ENCODE measurements at places on chromosomes 5 and 9. TPM values are rescaled to one million over a fixed set of nuclear protein-coding genes. Genes with fewer than 3 reads are reported as not detected.

The PPP3R2 gene
- total RNA-seq: 0.06 TPM

The ECM2 gene
- 10.4 TPM for total RNA-seq

- peak overlapping the region; percentile 98 for H3K4me3 ChIP-seq
- H3K27ac ChIP-seq: peak overlapping the region; percentile 90
- H3K27me3 ChIP-seq: no peaks in the 10 kb centered on the region
Observed at GRCh38 chr5:218457-219291, 554 bp downstream of the SDHA start.

- no peak overlapping the region for H3K4me3 ChIP-seq
- peaks cover 14% of the 10 kb centered on the region for H3K4me1 ChIP-seq
- no peak for DNase-seq
- H3K27ac ChIP-seq: no peak overlapping the region
- H3K36me3 ChIP-seq: no peaks in the 10 kb centered on the region
- H3K27me3 ChIP-seq: no peaks in the 10 kb centered on the region
Observed at GRCh38 chr5:133704411-133704810, 92.1 kb upstream of the FSTL4 start.

- no peaks in the 10 kb centered on the region for H3K36me3 ChIP-seq
- no peak overlapping the region for H3K27ac ChIP-seq
- H3K4me1 ChIP-seq: no peaks in the 10 kb centered on the region
- no peaks in the 10 kb centered on the region for H3K27me3 ChIP-seq
Observed at GRCh38 chr5:126219616-126220015, 203.6 kb upstream of the GRAMD2B start.

DNA sequence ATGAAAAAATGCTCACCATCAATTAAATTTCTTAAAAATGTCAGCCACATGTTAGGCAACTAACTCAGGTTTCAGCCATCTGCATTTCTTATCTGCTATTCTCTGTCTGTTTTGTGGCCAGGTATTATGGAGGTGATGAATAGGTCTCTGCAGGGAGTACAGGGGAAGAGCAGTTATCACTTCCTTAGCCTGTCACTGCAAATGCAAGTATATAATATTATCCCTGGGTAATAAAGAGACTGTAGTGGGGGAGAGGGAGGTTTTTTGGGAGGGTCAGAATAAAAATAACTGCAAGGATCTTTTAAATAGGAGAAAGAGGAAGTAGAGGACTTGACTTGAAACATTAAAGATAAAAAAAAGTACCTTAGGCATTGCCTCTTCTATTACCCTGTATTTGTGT is 49.6 kb upstream of the PTGER4 start:
- H3K4me1 ChIP-seq: no peaks in the 10 kb centered on the region
- H3K36me3 ChIP-seq: no peaks in the 10 kb centered on the region
- no peak overlapping the region for H3K27ac ChIP-seq

GRCh38 chr5:103211576-103212561 is 46.7 kb upstream of the MACIR start:
- no peaks in the 10 kb centered on the region for H3K36me3 ChIP-seq
- no peak overlapping the region for H3K27ac ChIP-seq
- no peaks in the 10 kb centered on the region for H3K4me1 ChIP-seq
- H3K27me3 ChIP-seq: no peaks in the 10 kb centered on the region

DNA sequence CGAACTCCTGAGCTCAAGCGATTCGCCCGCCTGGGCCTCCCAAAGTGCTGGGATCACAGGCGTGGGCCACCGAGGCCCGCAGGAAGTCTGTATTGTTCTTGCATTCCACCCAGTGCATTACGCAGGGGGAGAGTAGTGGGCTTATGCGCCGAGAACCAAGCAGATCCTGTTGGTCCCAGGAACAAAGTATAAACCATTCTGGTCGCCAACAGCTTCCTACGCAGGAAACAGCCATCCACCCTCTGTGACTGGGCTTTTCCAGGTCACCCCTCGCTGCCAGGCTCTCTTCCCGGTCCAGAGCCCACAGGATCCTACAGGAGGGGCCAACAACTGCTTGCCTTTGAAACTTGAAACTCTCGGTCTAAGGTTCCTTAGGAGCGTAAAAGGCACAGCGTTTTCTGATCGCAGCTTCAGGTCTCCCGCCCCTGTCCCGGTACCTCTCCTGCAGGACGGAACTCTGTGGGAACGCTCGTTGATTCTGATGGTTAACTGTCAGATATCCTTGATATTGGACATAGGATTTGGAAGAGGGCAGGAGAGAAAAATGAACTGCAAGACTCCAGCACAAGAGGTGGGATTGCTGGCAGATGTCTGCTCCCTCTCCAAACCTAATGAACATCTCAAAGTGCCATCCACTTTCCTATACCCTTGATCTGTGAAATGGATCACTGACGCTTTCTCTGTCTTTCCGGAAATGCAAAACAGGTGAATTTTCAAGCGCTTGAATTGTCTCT is 4.2 kb upstream of the ANXA2R start:
- peaks cover 15% of the 10 kb centered on the region for H3K4me1 ChIP-seq
- peaks cover 14% of the 10 kb centered on the region for H3K27me3 ChIP-seq
- DNase-seq: no peak
- no peak overlapping the region for H3K4me3 ChIP-seq

DNA sequence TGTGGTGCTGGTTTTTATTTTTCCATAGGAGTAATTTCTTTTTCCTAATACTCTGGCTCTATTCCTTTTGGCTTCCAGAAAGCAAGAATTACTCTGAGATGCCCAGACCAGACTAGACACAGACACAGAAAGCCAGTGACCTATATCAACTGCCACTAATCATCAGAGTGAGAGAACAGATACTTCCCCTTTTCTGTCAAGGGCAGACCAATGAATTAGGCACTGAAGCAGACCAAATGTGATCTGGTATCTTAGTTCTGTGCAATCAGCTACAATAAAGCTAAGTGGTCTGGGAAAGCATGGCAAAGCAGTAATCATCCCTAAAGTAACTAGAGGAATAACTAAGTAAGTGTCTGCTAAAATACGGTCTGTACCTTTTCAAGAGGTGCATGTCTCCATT is 239.1 kb downstream of the ELAVL2 start:
- H3K36me3 ChIP-seq: no peaks in the 10 kb centered on the region
- H3K27me3 ChIP-seq: no peaks in the 10 kb centered on the region
- peaks cover 27% of the 10 kb centered on the region for H3K4me1 ChIP-seq
- H3K4me3 ChIP-seq: no peak overlapping the region

GRCh38 chr5:163885117-163885516 is 379.7 kb downstream of the MAT2B start:
- H3K4me1 ChIP-seq: no peaks in the 10 kb centered on the region
- no peak overlapping the region for H3K27ac ChIP-seq
- no peaks in the 10 kb centered on the region for H3K27me3 ChIP-seq
- no peaks in the 10 kb centered on the region for H3K36me3 ChIP-seq

DNA sequence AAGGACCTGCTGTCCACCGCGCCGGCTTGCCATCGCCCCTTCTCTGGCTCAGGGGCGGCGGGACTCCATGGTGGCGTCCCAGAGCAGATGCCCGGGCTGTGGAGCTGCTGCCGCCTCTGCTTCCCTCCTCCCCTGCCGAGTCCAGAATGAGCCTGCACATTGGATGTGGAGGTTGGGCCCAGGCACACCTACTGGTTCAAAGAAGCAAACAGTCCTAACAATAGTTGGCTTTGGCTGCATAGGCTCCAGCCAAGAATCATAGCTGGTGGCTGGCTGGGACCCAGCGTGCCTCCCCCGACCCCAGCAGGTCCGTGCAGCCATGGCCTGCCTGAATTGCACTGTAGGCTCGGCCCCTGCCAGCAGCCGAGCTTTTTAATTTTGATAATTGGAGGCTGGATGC is 25.8 kb downstream of the ADAMTSL2 start:
- no peak for DNase-seq
- peaks cover 54% of the 10 kb centered on the region for H3K4me1 ChIP-seq
- H3K27me3 ChIP-seq: peaks cover 6% of the 10 kb centered on the region
- peak overlapping the region; percentile 33 for H3K27ac ChIP-seq
- no peak overlapping the region for H3K4me3 ChIP-seq
- H3K36me3 ChIP-seq: no peaks in the 10 kb centered on the region
